ENCODE measurements at places on chromosomes 2 and 18.

DNA sequence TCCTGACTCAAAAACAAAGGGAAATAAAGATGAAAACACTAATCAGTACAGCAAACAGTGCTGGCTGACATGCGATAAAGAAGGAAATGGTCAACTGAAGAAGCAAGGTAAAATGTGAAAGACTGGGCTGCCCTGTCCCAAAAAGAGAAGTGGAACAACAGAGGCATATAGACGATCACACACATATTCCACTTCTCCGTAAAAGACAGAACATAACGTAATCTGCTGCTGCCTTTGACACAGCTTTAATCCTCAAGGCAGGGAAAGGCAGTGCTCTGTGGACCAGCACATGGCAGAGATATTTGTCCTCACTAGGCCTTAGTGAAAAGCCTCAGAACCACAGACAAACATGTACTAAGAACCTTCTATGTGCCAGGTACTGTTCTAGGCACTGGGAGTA is 24.3 kb upstream of the REL start:
- no peak for DNase-seq

DNA sequence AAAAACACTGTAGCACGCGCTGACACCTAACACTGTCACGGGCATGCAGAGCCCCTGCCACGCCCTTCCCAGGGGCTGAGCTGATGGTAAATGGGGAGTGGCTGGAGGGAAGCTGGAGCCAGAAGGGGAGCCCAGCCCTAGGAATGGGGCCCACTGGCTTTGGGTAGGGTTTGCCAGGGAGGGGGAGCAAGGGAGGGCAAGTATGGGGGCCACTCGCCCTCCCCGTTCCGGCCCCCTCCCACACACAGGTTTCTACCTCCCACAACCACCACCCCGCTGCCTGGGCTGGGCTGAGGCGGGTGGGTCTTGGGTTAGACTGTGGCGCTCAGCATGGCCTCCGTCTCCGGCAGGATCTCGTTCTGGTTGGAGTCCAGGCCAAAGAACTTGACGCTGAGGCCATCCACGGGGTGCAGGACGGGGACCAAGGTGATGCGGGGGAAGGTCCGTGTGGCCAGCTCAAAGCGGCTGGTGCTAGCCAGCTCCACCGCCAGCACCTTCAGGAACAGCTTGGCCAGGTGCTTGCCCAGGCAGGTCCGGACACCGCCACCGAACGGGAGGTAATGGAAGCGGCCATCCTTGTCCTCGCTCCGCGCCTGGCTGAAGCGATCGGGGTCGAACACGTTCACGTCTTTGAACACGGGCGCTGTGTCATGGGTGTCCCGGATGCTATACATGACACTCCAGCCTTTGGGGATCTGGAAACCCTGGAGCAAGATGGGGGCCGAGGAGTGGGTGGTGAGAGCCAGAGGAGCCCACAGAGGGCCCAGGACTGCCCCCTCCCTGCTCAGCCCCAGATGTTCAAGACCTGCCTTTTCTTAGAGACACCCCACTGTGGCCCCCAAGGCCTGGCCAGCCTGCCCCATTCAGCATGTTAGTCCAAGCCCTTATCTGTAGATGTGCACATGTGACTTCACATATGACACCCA is 15.5 kb downstream of the CYP26B1 start:
- DNase-seq = no peak

GRCh38 chr2:105400138-105400540 is 1.3 kb upstream of the FHL2 start:
- no peak for DNase-seq

- DNase-seq = no peak
These were observed 16.2 kb upstream of the PDE11A start for GRCh38 chr2:178088774-178089270.

DNA sequence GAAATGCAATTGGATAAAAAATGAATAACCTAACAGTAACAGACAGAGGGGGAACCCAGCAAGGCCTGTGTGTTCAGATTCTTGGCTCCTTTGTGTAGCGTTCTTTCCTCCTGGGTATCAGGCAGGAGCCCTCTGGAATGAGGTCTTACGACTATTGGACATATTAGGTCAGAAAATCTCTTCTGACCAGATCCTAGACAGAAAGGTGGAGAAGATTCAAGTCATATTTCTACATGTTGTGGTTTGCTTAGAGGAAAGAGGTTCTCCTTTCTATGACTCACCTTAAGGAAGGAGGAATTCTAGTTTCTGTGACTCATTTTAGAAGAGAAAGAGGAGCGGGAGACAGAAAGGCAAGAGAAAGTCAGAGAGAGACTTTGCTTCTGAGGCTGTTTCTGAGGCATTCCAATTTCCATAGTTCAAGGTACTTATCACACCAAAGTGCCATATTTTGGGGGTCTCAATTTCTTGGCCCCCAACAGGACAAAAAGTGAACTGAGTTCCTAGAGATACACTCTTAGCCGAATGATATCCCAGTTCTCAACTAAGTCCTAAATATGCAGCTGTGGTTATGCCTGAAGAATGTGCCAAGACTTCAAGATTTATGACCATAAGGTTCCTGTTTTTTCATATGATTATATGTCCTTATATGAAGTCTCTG is 618.6 kb downstream of the ZEB2 start:
- no peak for DNase-seq

DNA sequence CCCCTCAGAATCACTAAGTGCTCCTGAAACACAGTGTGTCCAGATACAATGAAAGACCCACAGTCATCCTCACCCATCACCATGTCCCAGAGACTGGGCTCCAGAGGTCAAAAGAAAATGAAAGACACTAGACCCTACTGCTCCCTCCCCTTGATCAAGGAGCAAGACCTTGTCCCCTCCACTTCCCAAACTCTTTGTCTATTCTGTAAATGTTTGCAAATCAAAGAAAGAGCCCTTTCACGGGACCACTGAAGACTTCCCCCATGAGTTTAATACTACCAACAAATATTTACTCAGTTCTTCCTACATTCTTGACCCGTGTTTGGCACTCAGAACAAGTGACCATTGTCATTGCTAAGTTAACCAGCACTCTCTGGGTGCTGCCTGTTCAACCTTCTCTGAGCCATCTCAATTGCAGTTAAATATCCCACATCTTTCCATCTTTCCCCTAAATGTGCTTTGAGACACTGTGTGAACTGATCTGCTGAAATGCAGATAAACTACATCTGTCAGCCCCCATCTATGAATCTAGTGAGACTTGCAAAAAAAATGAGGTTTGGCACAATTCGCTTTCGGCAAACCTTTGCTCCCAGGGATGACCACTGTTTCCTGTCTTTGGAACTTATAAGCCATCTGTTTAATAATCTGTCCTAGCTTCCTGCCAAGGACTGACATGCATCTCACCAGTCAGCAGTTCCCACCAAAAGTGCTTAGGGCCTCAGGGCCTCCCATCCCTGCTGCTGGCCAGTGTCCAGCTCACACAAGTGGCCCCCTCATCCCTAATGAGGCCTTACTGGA is 170.3 kb downstream of the GFPT1 start:
- DNase-seq = no peak

GRCh38 chr2:149789549-149789948 is 202.0 kb upstream of the MMADHC start:
- DNase-seq = no peak

All from NCI-H446 (cell line).